ENCODE measurements at places on chromosomes 11 and 22.

DNA sequence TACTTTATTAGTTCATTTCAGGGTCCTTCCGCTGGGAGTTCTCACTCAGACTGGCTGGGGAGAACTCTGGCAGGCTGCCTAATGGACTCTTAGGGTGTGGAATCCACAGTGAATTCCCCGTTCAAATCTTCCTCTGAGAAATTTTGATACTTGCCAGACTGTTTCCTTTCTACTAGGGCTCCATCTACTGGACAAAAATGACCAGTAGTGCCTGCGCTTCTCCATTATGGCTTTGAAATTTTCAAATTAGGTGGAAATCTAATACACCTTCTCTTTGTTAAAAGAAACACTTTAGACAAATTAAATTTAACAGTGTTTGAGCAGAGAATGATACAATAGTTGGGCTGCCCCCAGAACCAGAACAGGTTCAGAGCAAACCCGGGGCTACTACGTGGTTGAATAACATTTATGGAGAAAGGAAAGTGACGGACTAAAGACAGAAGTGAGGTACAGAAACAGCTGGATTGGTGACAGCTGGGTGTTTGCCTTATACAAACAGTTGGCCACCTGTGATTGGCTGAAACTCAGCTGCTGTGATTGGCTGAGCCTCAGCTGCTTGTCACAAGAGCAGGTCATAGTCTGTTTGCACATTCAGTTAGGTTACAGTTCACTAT is 52.9 kb upstream of the FDX1 start:
- peak; percentile 23 for DNase-seq

DNA sequence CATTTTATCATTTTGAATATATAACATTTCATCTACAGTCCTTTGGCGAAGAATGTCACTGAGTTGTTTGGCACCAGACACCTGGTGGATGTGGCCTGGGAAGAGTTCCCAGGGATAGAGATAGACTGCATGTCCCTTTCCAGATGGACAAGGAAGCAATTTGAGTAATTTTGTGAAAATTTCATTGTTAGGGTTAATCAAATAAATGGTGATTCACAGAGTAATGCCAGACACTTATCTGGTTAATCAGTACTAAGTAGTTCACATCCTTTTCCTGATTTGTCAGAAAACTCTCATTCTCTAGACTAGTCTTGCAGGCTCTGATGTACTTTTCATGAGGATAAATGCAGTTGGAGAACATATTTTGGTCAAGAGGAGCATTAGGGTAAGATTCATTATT is 41.6 kb downstream of the NAALAD2 start:
- no peak for DNase-seq

GRCh38 chr11:110196241-110196754 is 100.1 kb downstream of the RDX start:
- no peak for DNase-seq

- DNase-seq, result no peak
Measured at GRCh38 chr11:129701706-129702105, 113.9 kb upstream of the TMEM45B start.

GRCh38 chr22:17303840-17304779 is 65.2 kb upstream of the CECR2 start:
- DNase-seq, result peak; percentile 42

DNA sequence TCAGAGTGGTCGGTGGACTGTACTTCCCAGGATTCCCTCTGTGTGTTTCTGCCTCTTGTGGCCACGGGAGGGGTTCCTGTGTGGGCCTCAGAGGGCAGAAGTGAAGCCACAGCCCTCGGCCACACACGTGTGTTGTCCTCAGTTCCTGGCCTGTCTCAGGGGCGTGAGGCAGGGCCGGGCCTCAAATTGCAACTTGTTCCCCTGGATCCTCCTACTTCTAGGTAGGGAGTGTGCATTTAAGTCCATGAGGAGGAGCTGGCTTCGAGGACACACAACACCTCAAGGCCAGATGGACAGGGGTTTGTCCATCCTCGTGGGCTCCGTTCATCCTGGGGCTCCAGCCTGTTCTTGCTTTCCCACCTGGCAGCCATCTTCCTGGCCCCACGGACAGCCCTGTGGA is 573.0 kb downstream of the TBC1D22A start:
- DNase-seq, result no peak

- peak; percentile 18 for DNase-seq
Measured at GRCh38 chr11:6481924-6482275, 599 bp downstream of the TIMM10B start.

- DNase-seq, result no peak
Measured at GRCh38 chr22:31100762-31101525, 6.4 kb downstream of the SELENOM start.

DNA sequence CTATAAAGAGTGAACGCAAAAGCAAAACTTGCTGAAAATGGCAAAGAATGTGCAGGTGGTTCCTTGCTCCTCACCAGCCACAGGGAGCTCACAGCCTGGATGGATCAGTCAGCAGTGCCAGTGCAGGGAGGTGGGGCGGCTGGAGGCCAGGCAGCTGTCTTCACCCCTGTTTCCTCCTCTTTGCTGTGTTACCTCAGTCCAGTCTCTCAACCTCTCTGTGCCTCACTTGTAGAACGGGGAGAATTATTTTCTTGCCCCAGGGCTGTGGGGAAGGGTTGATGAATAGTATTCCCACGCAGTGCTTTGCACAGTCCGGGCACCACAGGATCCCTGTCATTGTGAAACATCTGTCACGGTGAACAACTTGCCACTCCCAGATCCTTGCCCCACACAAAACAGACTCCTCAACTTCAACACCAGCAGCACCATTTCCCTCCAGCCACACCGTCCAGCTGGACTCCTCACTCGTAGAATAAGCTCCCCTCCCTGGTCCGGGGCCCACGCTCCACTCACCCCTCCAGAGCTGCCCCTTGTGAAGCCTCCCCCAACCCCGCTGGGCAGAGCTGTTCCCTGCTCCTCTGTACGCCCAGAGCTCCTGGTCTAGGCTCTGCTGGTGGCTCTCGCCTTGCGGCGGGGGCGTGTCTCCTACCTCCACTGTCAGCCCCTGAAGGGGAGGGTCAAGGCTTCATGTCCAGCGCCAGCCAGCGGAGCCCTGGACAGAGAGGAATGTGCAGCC is 27.7 kb downstream of the MPPED1 start:
- DNase-seq, result no peak

DNA sequence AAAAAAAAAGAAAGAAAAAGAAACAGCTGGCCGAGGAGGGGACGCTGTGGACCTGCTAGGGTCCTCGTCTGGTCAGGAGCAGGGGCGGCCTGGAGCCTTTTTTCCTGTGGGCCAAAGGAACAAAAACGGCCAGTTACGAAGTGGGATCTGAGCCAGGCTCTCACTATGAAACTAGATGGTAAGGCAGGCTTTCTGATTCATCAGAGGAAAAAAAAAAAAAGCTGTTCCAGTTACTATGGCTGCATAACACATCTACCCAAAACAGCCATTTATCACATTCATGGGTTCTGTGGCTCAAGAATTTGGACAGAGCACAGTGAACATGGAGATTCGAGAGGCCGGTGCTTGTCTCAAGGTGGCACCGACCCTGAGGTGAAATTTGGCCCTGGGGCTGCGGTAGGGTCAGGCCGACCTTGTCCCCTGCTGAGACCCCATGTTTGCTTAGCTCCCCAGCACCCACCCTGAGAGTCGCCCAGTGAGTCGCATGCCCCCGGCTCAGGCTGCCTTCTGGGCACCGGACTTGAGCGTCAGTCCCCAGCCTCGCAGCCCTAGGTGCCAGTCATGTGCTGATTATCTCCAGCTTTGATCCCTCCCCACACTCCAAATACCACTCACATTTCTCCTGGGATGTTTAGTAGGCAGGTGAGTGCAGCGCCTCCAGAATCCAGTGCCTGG is 34.2 kb downstream of the MRGPRD start:
- DNase-seq, result no peak

DNA sequence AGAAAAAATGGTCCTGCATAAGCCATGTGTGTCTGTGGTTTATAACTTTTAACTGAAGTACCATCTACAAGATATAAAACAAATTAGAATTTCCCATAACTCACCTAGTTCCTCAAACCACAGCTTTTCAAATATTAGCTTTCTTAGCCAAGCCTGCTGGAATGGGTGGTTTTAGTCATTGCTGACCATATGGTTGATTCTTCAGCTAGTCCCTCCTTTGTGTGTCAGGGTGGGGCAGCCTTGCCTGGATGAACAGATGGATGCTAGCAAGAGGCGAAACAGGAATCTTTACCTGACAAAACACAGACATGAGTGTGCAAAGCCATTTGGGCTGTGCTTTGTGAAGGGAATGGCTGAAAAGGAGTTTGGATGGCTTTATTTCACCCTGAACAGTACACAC is 6.9 kb upstream of the B3GNT6 start:
- no peak for DNase-seq

GRCh38 chr11:29679996-29680395 is 336.8 kb downstream of the KCNA4 start:
- no peak for DNase-seq

DNA sequence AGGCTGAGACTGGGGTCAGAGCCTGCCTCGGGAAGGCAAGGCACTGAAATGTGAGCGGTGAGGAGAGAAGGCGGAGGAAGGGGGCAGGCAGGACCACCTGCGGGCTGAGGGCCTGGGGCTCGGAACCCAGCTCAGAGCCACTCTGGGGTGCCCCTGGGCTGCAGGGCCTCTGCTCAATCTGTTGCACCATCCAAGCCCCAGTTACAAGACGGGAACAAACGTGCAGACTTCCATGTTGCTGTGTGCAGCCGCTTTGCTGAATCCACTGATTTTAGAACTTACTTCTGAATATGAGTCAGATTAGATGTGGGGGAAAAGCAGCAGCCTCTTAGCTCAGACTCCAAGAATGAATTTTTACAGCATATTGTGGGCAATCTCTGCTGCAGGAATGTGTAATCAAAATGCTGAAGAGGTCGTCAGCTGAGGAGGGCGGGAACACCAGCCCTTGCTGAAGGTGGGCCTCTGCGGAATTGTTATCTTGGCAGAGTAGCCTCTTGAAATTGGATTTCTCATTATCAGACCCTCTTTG is 21.6 kb downstream of the PARVG start:
- no peak for DNase-seq

DNA sequence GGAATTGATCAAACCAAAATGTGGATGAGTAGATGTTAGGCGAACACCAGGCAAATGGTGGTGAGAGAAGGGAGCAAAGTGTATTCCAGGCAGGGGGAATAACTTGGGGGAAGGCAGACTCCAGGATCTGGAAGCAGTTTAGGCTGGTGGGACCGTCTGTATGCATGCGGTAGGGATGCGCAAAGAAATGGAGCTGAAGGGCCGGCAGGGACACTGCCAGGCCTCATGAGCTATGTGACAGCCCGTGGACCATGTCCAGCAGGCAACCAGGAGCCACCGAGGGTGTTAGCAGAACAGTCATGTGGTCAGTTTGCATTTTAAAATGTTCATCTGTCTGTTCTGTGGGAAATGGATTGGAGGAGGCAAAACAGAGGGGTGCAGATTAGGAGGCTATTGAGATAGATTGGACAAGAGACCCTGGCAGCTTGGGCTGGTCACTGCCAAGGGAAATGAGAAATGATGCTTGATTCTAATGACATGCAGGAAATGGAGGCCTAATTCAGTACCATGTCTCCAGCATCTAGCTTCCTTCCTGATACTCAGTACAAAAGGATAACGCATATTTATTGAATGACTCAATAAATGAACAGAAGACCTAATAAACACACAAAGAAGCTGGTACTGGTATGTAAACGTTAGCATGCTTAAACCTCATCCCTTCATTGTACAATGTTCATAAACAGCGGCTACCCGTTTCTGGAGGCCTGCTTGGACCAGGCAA is 412.4 kb downstream of the BUD13 start:
- DNase-seq, result no peak

DNA sequence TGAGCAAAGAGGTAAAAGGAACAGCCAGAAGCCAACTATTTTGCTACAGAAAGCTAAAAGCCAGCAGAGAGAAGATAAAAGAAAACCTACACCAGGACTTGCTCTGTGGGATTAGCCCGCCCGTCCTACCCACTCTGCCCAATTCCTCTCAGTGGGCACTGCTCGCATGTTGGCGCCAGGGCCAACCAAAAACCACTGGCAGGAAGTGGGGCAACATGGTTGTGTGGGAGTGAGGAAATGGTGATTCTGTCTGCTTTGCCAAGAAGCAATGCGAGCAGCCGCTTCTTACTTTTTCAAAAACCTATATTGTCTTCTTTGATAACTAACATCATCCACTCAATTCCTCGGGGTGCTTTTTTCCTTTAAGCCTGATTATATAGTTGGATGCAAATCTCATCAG is 14.2 kb upstream of the APOA1 start:
- peak; percentile 66 for DNase-seq
